Fibroblast of the conjunctiva (primary cell): ENCODE measurements at places on chromosomes 4 and X.

DNA sequence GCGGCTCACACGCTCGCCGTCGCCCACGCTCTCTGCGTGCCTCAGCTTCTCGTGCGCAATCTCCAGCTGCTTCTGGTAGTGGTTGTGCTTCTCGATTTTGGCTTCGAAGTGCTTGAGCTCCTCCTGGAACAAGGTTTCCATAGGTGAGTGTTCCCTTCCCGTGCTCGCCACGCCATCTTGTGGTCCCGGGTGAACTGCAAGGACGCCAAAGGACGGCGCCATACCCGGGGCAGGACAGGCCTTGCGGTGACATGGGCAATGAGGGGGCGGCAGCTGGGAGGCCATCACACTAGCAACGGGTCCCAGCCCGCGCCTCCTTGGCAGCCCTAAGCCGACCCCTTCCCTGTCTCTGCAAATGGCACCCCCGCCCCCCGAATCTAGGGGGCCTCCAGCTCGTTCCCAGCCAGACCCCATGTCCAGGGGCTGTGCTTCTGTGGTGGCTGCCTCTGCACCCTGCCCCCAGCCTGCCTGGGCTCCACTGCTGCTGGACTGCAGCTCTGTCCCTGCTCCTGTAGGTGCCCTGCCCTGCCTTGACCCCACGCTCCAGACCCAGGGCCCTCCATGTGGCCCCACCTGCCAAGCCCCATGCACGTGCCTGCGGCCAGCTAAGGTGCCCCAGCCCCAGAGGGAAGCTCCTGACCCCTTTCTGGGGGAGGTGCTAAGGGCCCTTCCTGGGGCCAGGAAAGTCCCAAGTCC is 17.3 kb downstream of the LRPAP1 start:
- no peak for DNase-seq

DNA sequence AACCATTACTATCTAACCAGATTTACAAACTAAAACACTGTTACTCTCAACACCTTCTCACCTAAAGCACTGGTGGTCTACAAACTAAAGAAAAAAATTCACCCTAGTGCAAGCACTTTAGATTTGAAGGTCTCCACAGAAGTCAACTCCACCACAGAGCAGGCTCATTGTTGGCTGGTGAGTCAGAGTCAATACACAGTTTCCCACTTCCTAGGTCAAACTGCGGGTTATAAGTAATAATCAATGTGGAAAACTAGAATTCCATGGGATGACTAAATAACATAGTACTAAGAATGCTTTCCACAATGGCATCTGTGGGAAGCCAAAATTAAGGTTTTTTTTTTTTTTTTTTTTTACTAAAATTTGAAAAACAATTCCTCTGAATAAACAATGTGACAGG is 191.8 kb downstream of the PDGFC start:
- no peak for DNase-seq

- peak; percentile 39 for DNase-seq
Observed at GRCh38 chr4:169485791-169486742, 126.3 kb downstream of the NEK1 start.

DNA sequence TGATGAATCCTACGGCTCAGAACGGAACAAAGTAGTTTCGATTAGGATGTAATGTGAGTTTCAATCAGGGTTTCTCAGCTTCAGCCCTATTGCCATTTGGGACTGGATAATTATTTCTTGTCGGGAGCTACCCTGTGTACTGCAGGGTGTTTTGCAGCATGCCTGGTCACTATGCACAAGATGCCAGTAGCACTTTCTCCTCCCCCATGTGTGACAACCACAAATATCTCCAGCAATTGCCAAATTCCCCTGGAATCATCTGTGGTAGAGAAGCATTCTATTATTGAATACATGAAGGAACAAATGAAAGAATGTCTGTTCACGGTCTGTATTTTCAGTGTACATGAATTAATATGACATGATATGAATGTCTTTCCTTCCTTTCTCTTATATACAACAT is 782.9 kb upstream of the FTHL17 start:
- no peak for DNase-seq

DNA sequence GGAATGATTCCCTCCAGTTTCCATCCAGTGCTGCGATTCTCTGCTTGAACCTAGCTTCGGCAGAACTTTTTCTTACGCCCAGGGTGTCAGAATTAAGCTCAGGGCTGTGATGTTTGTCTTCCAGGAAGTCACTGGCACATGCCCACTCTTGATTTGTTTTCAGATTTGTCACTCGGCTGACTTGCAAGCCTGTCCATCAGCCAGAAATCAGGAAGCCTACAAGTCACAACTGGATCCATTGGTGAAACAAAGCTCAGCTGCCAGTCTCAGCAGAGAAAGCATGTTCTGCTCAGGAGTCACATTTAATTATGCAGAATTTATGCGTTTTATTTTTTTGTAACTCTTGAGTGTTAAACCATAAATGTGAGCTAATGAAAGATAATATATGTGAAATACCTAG is 38.2 kb upstream of the PNPLA4 start:
- DNase-seq, result no peak

DNA sequence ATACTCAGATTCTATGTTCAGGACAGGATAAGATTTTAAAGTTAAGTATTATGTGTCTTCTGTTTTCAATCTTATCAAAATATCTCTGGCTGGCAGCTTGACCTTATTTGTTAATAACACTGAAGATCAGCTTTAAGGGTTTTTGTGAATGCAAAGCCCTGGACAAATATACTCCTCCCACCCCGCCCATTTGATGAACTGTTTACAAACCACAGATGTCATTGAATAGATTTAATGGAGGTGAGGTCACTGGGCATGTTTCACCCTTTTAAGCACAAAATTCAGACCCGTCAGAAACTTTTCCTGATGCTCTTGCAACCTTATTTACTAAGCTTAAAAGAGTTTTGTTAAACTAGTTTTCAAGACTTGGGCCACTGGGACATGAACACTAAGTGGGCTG is 10.1 kb upstream of the CXCL8 start:
- DNase-seq, result no peak

DNA sequence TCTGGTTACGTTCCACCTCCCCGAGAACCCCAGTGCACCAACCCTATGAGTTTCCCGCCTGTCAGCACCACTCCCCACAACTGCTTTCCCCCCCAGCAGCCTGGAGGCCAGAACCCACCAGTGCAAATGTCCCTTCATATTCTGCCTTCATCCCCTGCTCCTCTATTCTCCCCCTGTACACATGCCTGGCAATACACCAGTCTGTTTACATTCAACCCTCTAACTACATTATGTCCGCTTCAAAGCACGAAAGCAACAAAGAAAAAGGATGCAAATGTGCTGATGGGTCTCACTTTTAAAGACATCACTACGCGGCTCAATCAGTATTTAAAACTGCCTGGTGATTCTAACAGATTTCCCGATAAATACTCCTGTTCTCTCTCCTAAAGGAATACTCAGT is 126.7 kb upstream of the SORBS2 start:
- no peak for DNase-seq

DNA sequence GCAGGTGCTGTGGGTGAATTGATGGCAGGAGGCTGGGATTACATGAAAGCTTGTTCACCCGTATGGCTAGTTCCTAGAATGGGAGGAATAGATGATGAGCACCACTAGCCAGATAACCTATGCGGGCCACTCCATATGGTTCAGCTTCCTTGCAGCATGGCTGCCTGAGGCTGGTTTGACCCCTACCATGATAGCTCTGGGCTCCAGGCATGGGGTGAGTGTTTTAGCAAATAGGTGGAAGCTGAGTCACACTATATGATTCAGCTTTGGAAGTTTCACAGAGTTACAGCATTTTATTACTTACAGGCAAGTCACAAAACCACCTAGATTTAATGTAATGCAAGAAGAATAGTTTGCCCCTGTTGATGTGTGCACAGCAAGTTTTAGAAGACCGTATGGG is 603.2 kb downstream of the STIM2 start:
- peak; percentile 0 for DNase-seq

- peak; percentile 6 for DNase-seq
Observed at GRCh38 chrX:70262952-70263567, 3.1 kb upstream of the P2RY4 start.

DNA sequence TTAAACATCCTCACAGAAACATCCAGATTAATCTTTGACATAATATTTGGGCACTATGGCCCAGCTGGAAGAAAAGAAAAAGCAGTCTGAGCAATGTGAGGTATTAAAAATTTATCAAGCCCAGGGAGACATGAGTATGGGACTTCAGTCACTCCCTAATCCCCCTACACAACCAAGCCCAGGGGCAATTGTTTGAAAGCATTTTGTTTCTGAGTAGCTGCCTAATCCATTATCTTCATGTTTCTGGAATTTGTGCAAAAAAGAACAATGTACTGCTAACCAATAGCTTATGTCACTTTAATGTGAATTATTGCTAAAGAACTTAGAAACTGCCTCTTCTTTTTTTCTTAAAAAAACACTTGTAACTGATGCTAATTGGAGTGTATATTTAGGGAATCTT is 360.7 kb downstream of the TEX13C start:
- no peak for DNase-seq

GRCh38 chr4:8593264-8594096 is 915 bp downstream of the CPZ start:
- no peak for DNase-seq

GRCh38 chrX:83819304-83819703 is 41.6 kb upstream of the CYLC1 start:
- no peak for DNase-seq

DNA sequence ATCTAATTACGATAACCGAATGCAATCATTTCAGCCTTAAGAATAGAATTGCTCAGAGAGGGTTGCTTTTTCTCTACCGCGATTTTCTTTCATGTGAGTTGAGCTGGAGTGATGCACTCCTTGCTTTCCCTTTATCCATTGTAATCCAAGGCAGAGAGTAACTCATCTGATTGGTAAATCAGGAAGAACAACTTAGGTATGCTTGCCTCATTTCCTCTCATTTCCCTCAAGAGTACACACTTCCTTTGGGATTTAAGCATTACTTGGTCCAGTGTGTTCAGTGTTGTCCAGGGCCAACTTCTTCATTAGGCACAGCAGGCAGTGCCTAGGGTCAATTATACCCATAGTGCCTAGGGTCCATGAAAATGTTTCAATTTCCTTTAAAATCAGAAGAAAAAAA is 15.7 kb upstream of the N4BP2 start:
- DNase-seq, result no peak

- DNase-seq, result peak; percentile 17
Observed at GRCh38 chr4:47032405-47033106, 1.2 kb downstream of the GABRB1 start.

- DNase-seq, result no peak
Observed at GRCh38 chrX:21408788-21409187, 34.6 kb downstream of the CNKSR2 start.

DNA sequence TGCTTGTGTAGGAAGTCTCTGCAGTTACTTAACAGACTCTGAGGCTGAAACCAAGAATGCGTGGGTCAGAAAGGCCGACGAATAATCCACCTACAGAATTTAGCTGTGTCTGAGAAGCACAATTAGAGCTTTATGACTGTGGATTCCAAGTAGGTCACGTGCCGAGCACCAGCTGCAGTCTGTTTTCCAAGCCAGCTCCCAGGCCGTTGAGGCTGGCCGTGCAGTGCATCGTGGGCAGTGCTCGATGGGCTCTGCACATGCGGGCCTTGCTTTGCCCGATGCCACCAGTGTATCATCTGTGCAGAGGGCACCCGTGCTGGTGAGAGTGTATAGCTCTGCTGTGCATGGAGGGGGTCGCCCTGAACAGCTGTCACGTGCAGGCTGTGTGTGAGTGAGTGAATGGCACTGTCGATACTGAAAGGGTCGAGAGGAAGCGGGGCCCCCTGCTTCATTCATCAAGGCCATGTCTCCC is 67.5 kb upstream of the CLDN34 start:
- DNase-seq, result no peak

- DNase-seq, result no peak
Observed at GRCh38 chr4:45778514-45778913, 345.3 kb downstream of the GABRG1 start.

DNA sequence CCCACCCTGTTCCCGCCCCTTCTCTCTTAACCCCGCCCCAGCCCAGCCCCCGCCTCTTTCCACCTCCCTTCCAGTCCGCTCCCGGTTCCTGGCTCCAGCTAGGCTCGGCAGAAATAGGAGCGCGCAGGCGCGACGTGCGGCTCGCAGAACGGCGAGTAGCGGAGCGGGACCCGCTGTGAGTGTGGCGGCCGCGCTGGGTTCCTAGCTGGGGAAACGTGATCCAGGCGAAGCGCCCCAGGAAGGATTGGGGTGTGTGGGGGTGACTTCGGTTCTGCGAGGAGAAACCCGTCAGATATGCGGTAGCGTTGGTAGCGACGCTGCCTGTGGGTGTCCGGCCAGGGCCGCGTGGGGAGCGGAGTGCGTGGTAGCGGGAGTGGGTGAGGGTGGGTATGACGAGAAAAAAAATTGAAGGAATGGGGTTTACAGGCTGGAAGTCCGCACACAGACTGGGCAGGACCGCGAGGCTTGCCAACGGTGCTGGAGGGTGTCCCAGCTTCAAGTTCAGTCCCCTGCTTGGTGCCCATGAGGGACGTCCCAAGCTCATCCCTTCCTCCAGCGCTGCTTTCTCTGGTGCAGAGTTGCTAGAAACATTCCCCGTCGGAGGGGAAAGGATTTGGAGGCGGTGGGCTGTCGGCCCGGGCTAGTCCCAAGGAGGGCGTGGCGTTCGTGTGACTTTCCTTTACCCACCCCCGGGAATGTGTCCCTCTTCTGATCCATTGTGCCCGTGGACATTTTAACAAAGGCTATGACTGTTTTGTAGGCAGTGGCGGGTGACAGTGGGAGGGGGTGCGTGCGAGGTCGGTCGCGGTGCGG is at the start of gene PRRG1:
Gene PRRG1, plus strand, starts transcription at position 144 of the 813 bp plus-strand sequence. CDS start 56,886 bp downstream, outside the sequence.
- DNase-seq, result peak; percentile 59

GRCh38 chr4:6205567-6205931 is 5.2 kb upstream of the JAKMIP1 start:
- DNase-seq, result no peak

DNA sequence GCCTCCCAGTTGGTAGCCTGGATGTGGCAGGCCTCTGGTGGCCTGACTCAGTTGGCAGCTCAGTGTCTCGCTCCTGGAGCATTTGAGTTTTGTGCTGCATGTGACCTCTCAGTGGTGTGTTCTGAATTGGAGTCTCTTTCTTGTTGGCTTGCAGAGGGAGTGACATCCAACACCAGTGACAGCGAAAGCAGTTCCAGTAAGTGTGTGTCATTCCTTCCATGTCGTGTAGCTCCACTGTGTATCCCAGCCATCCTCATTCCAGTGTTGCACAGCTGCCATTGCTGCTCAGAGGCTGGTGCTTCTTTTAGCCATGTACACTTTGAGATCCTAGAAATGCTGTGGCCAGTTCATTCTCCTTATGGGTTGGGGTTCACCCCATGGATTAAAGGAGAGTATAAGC is 52.4 kb downstream of the DLG3 start:
- no peak for DNase-seq

DNA sequence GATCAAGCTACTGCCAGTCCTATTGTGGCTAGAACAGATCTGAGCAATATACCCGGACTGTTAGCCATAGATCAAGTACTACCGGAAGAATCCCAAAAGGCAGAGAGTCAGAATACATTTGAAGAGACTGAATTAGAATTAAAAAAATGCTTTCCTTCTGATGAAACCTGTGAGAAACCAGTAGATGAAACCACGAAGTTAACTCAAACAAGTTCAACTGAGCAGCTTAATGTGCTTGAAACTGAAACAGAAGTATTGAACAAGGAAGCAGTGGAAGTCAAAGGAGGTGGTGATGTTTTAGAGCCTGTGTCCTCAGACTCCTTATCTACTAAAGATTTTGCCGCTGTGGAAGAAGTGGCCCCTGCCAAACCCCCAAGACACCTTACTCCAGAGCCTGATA is 46.8 kb downstream of the WDR44 start:
- no peak for DNase-seq

- DNase-seq, result no peak
Observed at GRCh38 chr4:152938237-152938947, 2.3 kb downstream of the FHDC1 start.
